Activated CD8-positive, alpha-beta memory T cell treated with anti-CD3 and anti-CD28 coated beads for 1 hour (primary cell): ENCODE measurements at places on chromosomes 7 and 10.

DNA sequence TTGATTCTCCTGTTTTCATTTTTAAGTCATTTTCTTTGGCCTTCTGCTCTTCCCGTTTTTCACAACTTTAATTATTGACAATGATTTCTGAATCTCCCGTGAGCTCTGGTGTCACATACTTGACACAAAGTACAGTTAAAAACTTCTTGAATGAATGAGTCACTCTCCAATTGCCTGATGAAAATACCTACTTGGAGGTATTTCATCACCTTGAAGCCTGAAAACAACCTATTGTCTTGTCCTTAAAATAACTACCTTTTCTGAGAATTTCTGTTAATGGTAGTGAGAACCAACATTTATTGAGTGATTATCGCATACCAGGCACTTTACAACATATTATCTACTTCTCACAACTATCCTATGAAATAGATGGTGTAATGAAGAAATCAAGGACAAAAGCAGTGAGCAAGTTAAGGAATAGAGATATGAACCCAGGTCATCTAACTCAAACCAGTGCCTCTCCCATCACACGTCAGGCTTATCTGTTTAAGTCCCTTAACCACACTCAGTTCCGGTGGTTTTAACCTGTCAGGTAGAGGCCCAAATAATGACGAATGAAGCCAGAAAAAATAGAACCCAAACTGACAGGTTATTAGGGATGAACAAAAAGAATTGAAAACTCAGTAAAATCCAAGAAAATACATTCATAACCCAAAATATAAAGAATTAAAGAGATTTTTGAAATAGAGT lies 11.6 kb downstream of the BET1 start:
- DNase-seq: no peak

- DNase-seq: no peak
Observed at GRCh38 chr10:29608476-29609301, 26.1 kb downstream of the SVIL start.

DNA sequence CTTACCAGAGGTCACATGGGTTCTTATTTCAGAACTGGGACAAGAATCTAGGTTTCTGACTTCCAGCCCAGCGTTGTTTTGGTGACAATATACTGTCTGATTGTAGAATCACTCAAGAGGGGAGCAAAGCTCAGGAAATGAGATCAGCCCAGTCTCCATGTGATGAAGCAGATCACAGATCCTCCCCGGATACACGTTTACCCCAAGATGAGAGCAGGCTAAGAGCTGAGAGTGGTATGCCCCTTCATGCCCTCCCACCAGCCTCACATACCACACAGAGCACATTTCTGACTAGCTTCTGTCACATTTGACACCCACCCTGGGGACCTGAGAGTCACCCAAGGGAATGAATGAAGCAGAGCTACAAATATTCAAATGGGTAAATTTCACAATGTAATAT lies 27.1 kb upstream of the PRKCQ start:
- DNase-seq: no peak

DNA sequence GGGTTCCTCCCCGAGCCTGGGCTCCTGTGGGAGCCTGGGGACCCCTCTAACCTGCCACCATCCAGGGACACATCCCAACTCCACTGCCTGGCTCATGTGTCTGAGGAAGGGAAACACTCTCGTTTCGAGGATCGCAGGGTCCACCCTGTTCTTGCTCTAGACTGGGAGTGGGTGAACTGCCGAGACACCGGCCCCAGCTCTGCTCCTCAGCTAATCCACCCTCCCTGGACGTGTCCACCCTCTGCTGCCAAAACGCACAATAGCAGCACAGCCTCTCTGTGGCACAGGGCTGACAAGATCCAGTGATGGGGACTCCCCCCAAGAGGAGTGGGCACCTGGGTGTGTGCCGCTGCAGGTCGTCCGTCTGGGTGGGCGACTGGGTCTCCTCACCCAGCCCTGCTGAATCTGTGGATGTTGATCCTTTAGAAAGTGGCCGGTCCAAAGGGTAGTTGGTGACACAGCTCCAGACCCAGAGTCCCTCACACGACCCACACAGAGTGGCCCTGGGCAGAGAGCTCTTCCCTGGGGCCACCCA lies 65.2 kb upstream of the FAM20C start:
- no peak for DNase-seq

GRCh38 chr10:58818900-58819299 lies 306.2 kb downstream of the BICC1 start:
- no peak for DNase-seq

GRCh38 chr10:71040846-71041605 lies 152.7 kb upstream of the PCBD1 start:
- DNase-seq: no peak

DNA sequence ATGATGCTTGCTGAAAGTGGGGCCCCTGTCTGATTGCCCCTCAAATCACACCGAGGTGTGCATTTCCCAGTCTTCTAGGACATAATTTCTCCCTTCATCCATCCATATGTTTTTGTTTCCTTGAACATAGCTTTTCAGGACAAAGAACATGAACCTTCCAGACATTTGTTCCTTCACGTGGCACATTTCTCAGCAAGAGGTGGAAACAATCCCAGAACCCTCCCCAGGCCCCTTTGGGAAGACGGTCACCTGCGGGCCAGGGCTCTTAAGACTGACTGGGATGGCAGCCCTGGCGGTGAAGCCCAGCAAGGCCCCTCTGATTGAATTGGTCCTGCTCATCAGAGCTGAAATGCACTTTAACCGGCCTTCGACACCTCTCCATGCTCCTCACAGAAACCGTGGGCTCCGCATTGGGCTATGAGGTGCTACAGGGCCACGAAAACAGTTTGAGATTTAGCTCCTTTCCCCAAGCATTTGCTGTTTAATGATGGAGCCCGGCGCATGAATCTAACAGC lies 522.5 kb upstream of the DPP6 start:
- DNase-seq: no peak

- no peak for DNase-seq
Observed at GRCh38 chr7:144780071-144780608, 55.7 kb downstream of the TPK1 start.

DNA sequence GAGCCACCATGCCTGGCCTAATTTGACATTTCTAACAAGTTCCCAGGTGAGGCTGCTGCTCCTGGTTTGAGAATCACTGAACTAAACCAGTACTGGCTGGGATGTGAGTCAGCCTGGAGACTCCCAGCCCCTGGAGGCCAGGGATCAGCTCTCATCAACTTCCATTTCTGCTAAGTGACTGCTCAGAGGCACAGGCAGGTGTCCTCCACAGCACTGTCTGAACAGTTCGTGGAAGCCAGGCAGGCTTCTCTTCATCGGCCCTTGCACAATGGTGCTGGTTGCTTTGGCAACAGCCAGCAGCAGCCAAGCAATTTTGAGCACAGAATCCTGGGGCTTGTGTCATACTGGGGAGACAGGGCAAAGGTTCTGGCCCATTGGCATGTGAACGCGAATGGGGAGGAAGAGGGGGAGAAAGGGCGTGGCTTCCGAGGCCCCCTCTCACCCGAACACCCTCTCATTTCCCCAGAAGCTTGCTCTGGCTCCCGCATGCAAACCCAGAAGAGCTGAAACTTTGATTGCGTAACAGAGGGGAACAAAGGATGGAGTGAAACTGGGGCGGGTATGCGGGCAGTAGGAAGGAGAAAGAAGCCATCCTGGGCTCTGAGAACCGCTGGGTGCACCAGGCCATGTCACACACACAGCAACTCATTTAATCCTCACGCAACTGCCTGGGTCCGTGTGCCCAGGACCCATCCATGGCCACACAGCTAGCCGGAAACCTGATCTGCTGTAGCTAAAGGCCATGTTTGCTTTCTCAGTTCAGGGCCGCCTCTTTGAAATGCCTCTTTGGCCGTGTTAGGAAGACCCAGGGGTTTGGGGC lies 9.0 kb upstream of the POR start:
- DNase-seq: no peak

DNA sequence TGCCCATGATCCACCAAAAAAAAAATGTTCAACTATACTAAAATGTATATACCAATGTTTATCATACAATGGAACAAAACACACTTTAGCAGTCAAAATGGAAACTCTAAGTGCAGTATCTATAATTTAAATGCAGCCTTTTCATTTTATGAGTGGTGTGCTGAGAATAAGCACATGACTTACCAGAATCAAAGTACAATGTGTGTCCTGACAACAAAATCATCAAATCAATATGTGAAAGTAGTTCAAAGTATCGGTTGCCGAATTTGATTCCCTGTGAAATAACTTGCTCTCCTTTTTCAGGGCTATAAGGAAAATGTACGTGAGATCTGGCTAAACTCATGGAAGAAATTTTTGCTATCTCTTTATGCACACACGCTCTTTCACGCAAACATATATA lies 16.9 kb upstream of the KIF5B start:
- DNase-seq: no peak

DNA sequence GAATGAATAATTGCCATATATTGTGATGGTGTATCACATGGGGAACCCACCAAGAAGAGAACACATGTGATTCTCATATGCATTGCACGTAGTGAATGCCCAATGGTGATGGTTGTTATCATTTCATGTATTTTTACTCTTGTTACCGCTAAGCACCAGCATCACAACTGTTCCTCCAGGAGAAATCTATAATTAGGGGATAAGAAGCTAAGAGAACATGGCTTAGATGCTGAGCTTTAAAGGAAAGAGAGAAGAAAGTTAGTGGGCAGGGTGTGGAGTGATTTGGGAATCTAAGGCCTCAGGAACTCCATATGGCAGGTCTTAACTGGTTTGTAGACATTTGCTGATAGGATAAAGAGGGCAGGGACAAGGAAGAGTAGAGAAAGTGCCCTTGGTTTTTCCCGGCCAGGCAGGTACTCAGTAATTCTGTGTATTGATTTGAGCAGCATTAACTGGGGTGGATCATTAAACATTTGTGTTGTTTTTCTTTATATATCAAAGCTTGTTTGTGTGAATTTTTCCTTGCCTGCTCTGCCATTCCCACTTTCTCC lies 145.9 kb downstream of the LRRC4 start:
- no peak for DNase-seq

GRCh38 chr10:4307910-4308309 lies 518.1 kb upstream of the AKR1E2 start:
- no peak for DNase-seq

- DNase-seq: no peak
Observed at GRCh38 chr7:39300276-39300675, 265.9 kb upstream of the YAE1 start.

GRCh38 chr10:101446947-101447346 lies 93.0 kb downstream of the BTRC start:
- no peak for DNase-seq

DNA sequence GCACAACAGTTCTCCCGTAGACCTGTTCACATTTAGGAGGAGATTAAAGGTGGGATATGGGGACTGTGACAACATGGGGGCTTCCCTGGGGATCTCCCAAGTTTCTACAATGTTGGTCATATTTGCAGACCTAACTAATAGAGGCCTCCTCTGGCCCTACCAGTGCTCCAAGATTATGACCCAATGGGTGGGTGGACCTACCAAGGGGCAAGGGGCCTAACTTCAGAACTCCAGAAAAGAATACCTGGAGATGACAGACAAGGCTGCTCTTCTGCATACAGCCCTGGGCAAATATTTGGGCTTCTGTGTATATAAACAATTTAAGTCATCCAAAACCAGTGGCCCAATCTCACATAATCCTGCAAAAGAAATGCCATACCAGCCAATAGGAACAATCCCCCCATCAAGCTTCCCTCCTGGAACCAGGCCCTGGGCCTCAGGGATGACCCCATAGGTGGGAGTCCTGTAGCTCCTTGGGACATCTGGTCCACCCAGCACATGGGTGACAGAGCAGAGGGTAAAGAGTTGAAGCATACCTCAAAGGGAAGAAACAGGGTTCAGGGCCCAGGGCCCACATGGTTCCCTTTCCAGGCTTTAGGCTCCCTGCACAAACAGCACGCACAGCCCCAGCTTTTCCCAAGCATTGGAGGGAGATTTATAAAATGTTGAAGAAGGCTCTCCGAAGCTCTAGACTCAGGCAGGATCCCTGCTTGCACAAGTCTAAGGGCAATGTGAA lies 86.1 kb upstream of the CHST15 start:
- no peak for DNase-seq

- DNase-seq: no peak
Observed at GRCh38 chr7:158710651-158711102, 6.1 kb upstream of the NCAPG2 start.

DNA sequence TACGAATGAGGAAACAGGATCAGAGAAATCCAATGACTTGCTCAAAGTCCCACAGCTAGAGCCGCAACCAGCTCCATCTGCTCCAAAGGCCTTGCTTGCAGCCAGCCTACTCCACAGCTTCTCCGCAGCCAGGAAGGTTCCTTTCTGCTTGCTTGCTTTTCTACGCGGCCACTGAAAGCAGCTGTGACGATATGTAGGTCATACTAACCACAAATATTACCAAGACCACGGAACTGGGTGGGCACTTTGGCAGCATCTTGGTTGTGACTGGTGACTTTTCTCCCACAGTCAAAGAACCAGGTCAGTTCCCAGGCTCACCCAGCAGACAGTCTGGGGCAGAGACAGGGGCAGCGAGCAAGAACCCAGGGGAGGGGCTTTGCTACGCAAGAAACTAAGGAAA lies 86.4 kb downstream of the FAM53B start:
- DNase-seq: no peak

DNA sequence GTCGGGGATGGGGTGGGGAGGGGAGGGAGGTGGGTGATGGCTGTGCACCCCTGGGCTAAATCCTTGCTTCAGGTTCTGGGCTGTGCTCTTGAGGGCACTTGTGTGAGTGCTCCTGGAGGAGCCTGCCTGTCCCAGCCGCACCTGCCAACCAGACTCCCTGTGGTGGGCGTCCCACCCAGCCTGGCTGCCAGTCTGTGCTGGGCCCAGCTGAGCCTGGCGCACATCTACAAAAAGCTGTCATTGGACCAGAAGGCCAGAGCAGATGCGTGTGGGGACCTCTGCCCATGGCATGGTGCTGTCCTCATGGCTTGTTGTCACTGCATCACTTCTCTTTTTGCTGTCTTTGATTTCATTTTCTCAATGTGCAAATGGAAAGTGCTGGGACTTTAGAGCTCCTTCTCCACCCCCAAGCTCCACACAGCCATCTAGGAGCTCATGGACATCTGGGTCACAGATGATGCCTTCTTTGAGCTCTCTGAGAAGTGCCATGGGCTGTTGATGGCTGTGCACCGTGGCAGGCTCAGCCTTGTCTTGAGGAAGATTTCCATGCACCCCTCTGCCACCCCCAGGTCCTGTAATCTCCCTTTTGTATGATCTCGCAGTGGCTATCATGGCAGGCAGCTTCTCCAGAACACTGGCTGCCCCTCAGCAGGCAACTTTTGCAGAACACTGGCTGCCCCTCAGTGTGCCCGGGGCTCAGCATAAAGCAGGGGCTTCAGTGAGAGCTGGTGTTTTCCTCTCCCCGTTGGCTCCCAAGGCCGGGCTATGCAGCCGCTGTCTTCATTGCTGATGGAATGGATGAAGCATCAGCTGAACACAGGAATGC lies 83.9 kb downstream of the ADCY1 start:
- DNase-seq: no peak
